ENCODE measurements at places on chromosomes 7 and 10.

DNA sequence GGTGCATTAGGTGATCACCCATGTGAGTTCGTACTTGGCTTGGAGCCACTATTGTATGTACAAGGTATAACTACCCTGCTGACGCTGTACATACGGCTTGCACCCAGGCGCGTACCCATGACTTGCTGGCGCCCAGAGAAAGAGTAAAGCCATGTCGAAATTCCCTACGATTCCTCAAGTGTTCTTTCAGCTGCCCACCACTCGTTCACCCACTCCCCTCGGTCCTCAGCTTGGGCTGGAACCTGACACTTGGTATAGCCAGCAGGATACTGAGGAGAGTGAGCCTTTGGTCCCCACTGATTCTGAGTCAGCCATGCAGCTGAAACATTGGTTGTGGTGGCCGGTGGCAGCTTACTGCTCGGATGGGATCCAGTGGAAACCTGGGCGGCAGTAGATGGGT lies 241.5 kb downstream of the CACNA2D1 start:
- DNase-seq: no peak

GRCh38 chr10:116899626-116900025 lies 50.3 kb downstream of the ENO4 start:
- DNase-seq: no peak

DNA sequence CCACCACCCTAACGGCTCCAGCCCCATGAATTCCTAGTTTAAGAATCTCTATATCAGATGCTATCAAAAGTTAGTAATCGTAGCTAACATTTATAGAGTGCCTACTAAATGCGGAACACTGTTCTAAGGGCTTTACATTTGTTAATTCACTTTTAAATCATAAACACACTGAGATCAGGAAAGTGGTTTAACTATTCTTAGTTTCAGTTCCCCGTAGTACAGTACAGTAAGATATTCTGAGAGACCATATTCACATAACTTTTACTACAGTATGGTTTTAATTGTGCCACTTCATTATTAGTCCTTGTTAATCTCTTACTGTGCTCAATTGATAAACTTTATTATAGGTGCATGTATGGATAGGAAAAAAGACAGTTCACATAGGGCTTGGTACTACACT lies 22.5 kb downstream of the SYPL1 start:
- no peak for DNase-seq

- DNase-seq: no peak
These were observed 11.5 kb downstream of the MYL10 start for GRCh38 chr7:101617451-101618206.

- DNase-seq: no peak
These were observed 115.7 kb downstream of the CCDC71L start for GRCh38 chr7:106545275-106545674.

- no peak for DNase-seq
These were observed 31.5 kb upstream of the TUBB8 start for GRCh38 chr10:80477-81105.

GRCh38 chr10:132176623-132177500 lies 9.9 kb upstream of the DPYSL4 start:
- no peak for DNase-seq

GRCh38 chr7:132225216-132226030 lies 350.8 kb downstream of the PLXNA4 start:
- no peak for DNase-seq

- no peak for DNase-seq
These were observed 88.9 kb downstream of the C1GALT1 start for GRCh38 chr7:7271094-7271874.
